Activated T-cell treated with anti-CD3 and anti-CD28 coated beads for 24 hours (primary cell): ENCODE measurements at places on chromosomes 4 and X.

- DNase-seq = no peak
These were observed 42.8 kb downstream of the CUL4B start for GRCh38 chrX:120517936-120518335.

- no peak for DNase-seq
These were observed 22.9 kb downstream of the ACSL4 start for GRCh38 chrX:109710181-109710580.

DNA sequence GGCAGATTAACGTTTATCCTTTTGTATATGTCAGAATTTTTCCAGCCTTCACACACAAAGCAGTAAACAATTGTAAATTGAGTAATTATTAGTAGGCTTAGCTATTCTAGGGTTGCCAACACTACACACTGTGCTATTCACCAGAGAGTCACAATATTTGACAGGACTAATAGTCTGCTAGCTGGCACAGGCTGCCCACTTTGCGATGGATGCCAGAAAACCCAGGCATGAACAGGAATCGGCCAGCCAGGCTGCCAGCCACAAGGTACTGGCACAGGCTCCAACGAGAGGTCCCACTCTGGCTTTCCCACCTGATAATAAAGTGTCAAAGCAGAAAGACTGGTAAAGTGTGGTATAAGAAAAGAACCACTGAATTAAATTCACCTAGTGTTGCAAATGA lies 94.8 kb downstream of the TET2 start:
- no peak for DNase-seq

DNA sequence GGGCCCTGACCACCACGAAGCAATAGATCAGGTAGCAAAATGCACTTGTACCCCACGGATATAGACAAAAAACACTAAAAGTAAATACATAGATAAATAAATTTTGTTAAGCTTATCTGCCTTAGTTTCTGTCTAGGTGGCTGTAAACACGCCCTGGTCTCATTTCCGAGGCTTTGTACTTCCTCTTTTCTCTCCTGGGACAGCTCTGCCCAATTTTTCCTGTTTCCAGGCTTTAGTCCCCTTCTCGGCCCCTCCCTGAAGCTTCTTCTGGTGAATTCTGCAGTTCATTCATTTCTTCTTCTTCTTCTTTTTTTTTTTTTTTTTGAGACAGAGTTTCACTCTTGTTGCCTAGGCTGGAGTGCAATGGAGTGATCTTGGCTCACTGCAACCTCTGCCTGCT lies 73.4 kb upstream of the STOX2 start:
- no peak for DNase-seq

DNA sequence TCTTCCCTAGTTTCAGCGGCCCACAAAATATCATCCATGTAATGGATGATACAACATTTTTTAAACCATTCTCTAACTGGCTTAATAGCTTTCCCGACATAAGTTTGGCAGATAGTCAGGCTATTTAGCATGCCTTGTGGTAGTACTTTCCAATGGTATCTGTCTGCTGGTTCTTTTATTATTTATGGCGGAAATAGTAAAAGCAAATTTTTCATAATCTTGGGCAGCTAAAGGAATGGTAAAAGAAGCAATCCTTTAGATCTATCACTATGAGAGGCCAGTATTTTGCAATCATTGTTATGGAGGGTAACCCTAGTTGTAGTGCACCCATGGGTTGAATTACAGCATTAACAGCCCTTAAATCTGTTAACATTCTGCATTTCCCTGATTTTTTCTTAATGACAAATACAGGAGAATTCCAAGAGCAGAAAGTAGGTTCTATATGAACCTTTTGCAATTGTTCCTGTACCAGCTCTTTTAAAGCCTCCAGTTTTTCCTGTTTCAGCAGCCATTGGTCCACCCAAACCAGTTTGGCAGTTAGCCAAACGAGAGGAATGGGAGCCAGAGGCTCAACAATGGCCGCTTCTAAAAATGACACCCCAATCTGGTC lies 14.3 kb upstream of the HSD17B11 start:
- no peak for DNase-seq

GRCh38 chr4:1207157-1207470 lies 34.7 kb upstream of the SPON2 start:
- DNase-seq = no peak

DNA sequence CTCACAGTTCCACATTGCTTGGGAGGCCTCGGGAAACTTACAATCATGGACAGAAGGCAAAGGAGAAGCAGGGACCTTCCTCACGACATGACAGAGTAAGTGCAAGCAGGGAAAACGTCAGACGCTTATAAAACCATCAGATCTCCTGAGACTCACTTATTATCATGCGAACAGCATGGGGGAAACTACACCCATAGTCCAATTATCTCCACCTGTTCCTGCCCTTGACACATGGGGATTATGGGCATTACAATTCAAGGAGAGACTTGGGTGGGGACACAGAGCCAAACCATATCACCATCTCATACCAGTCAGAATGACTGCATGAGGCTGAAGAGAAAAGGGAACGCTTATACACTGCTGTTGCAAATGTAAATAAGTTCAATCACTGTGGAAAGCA lies 1066.9 kb upstream of the PCDH7 start:
- no peak for DNase-seq

DNA sequence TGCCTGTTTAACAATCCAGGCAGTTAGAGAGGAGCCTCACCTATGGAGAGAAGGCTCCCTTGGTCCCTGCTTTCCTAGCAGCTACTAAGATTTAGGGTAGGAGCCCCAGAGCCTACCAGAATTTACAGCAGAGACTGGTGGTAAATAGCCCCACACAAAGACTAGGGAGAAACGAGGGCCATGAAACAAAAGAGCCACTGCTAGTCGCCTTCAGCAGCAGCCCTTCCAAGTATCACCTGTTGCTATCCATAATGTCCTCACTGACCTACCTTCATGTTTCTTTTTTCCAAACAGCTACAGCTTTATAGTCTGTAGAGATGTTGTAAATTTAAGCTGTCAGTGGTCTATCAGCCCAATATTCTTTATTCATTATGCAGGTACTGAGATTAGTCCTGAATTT lies 25.3 kb downstream of the ARHGEF6 start:
- no peak for DNase-seq

GRCh38 chr4:148740701-148741100 lies 298.5 kb upstream of the NR3C2 start:
- DNase-seq = no peak

DNA sequence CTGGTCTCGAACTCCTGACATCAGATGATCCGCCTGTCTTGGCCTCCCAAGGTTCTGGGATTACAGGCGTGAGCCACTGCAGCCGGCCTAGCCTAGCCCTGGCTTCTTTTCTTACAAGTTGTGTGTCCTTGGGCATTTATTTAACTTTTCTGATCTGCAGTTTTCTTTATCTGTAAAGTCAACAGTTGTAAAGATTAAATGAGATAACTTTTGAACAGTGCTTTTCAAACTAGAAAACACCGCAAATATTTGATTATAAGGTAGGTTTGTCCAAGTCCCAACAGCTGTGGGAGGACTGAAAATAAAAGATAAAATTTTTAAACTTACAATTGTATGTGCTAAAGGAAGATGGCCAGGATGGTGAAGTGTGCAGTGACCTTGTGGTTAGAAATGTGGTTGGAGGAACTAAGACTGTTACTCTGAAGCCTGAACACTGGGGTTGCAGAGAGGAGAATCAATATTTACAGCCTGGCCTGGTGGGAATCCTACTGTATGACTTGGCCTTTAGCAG lies 44.8 kb downstream of the GSX2 start:
- DNase-seq = no peak
